ENCODE measurements at places on chromosomes 1 and 21. TPM values are rescaled to one million over a fixed set of nuclear protein-coding genes. Genes with fewer than 3 reads are reported as not detected.

GRCh38 chr1:93021539-93022134 lies 57.4 kb upstream of the MTF2 start:
- no peak for DNase-seq

DNA sequence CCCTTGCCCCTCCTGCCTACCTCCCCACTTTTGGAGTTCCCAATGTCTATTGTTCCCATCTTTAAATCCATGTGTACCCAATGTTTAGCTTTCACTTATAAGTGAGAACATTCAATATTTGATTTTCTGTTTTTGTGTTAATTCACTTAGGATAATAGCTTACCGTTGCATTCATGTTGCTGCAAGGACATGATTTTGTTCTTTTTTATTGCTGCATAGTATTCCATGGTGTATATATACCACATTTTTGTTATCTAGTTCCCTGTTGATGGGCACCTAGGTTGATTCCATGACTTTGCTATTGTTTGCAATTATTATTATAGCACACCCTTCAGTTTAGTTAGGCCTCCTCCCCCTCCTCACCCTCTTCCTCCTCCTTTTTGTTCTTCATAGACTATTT lies 33.5 kb upstream of the ADAR start:
- no peak for DNase-seq

- no peak for DNase-seq
These were observed 21.5 kb downstream of the SEMA6C start for GRCh38 chr1:151124763-151125403.

The SUSD4 gene
- total RNA-seq: 13.9 TPM

The FCMR gene
- total RNA-seq: 1.1 TPM

All from testis (tissue), 5 donors.